ENCODE measurements at places on chromosomes 11 and 22.

DNA sequence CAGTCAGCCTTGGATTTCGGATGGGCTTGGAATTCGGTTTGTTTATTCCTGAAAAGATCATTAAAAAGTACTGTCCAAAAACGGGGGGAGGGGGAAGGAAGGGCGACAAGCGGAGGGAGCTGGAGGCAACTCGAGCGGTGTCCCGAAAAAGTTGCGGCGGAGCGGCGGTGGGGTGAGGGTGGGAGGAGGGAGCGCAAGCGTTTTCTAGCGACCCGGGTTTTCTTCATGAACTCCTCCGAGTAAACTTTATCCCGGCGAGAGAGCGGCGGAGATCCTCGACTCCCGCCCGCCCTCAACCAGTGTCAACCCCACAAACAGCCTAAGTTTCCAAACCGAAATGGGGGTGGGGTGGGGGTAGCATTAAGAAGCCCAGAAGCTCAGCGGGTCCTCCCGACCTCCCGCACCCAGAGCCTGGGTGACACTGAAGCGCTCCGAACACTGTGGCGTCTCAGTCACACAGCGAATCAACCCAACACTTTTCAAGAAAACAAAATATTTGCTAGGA is 133.0 kb upstream of the C11orf58 start:
- DNase-seq = no peak

GRCh38 chr22:22079404-22080148 is 97.0 kb upstream of the TOP3B start:
- no peak for DNase-seq

- no peak for DNase-seq
Observed at GRCh38 chr11:19994672-19995071, 165.6 kb downstream of the DBX1 start.

- no peak for DNase-seq
Observed at GRCh38 chr22:31127181-31127772, 4.5 kb downstream of the INPP5J start.

All from D721Med (cell line).